Hepatic stellate cell (primary cell): ENCODE measurements at places on chromosomes 7 and 10.

DNA sequence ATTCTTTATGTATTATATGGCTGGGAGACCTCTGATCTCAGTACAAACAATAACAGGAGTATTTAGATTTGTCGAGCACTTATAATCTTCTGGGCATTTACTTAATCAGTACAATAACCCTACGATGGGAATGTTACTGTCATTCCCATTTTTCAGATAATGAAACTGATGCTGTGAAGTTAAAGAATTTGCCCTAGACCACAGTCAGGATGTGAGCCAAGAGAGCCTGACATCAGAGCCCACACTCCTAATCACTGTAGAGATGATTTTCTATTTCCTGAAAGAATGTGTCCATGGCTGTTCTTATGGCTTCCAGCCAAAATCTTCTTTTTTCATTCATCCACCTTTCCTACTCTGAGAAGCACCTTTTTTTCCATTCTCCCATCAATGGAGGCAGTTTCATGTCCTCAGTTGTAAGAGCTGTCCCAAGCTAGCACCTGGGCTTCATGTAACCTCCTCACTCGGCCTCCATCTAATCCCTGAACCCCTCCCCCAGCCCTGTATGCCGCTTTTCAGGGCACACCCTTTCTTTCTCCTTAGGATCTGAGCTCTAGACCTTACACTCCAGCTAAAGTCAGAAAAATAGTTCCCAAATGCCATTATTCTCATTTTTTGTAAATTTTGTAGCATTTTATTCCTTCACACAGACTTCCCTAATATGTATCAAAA, 12.2 kb upstream of the CAV1 start:
- no peak for DNase-seq

GRCh38 chr10:60728056-60728455, 50.2 kb upstream of the CDK1 start:
- DNase-seq = no peak

GRCh38 chr7:16460789-16461493, 4.6 kb downstream of the SOSTDC1 start:
- DNase-seq = no peak

- no peak for DNase-seq
Measured at GRCh38 chr7:37385787-37386186, 62.9 kb downstream of the ELMO1 start.

DNA sequence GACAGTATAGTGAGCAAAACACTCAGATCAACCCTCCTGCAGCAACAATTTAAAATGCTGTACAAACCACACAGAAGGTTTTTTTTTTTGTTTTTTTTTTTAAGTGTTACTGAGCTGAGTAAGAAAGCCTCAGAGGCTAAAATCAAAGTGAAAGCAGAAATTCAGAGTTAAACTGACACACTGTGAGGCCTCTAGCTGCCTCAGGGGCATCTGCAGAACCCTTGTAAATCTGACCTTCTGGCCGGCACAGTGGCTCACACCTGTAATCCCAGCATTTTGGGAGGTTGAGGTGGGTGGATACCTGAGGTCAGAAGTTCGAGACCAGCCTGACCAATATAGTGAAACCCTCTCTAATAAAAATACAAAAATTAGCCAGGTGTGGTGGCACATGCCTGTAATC, 7.4 kb upstream of the GNA12 start:
- DNase-seq = no peak

GRCh38 chr10:69060127-69060798, 27.6 kb upstream of the SRGN start:
- DNase-seq = no peak

- no peak for DNase-seq
Measured at GRCh38 chr7:19533266-19533665, 175.6 kb downstream of the POLR1F start.

DNA sequence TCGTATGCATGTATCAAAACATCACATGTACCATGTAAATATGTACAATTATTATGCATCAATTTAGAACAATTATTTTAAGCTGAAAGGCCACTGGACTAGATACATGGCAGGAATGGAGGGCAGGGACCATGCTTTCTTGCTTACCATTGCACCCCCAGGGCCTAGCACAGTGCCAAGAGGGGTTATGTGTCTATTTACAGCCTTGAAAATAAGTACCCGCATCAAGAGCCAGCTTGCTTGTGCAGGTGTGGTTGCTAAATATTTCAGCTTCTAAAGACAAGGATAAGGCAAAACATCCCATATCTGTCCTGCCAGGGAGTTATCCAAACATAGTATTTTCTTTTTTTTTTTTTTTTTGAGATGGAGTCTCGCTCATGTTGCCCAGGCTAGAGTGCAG, 14.7 kb upstream of the OAT start:
- DNase-seq = no peak

- no peak for DNase-seq
Measured at GRCh38 chr10:117565068-117565467, 22.5 kb downstream of the EMX2 start.

- peak; percentile 66 for DNase-seq
Measured at GRCh38 chr10:133260895-133261725, 15.6 kb downstream of the ADAM8 start.

- DNase-seq = no peak
Measured at GRCh38 chr10:122463466-122464249, 2.3 kb downstream of the HTRA1 start.

- no peak for DNase-seq
Measured at GRCh38 chr10:129958148-129958628, 5.9 kb downstream of the EBF3 start.

GRCh38 chr7:101518336-101518735, 110.8 kb downstream of the MYL10 start:
- no peak for DNase-seq

GRCh38 chr10:76626386-76626785, 1011.2 kb downstream of the KCNMA1 start:
- no peak for DNase-seq

DNA sequence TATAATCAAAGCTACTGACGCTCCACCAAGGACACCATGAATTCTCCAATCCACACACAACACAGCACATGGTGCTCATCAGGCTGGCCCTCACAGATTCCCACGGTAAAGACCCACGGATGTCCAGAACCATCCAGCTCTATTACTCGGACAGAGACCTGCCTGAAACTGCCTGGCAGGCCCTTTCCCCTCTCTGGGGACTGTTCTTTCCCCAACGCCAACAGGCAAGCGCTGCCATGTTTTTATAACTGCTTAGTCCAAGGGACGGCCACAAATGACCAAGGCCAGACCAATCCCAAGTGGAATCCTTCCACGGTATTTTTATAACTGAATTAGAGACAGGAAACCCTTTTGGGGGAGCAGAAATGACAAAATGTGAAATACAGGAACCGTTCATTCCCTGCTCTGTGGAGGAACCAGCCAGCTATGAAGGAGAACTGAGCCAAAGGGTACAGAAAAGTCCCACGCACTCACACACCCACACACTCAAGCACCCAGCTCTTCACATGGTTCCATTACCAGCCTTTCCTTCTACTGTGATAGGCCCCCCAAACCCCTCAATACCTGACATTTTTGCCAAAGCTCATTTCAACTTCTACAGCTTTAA, 4.1 kb downstream of the PIP4K2A start:
- no peak for DNase-seq
